Cerebellar nuclear complex (tissue), 1 donor: ENCODE measurements at places on chromosomes 3 and 15.

- DNase-seq, result no peak
Observed at GRCh38 chr3:31546162-31546561, 13.4 kb downstream of the STT3B start.

DNA sequence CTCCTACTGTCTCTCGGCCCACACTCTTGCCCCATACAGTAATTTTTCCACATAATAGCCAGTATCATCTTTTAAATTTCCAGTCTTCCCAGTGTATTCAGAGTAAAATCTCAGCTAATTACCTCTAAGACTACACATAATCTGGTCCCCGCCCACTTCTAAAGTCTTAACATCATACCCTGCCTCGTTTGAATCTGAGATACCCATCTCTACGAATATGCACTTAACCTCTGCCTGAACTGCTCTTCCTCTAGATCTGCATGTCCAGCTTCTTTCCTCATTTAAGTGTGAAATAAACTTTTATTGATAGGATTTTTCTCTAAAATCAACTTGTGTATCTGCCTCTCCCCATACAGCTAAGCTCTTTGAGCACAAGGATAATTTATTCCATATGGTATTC lies 34.6 kb downstream of the COPS2 start:
- no peak for DNase-seq

GRCh38 chr15:52485290-52485689 lies 43.4 kb downstream of the MYO5A start:
- no peak for DNase-seq

GRCh38 chr3:110598847-110599490 lies 472.6 kb upstream of the NECTIN3 start:
- DNase-seq, result no peak

DNA sequence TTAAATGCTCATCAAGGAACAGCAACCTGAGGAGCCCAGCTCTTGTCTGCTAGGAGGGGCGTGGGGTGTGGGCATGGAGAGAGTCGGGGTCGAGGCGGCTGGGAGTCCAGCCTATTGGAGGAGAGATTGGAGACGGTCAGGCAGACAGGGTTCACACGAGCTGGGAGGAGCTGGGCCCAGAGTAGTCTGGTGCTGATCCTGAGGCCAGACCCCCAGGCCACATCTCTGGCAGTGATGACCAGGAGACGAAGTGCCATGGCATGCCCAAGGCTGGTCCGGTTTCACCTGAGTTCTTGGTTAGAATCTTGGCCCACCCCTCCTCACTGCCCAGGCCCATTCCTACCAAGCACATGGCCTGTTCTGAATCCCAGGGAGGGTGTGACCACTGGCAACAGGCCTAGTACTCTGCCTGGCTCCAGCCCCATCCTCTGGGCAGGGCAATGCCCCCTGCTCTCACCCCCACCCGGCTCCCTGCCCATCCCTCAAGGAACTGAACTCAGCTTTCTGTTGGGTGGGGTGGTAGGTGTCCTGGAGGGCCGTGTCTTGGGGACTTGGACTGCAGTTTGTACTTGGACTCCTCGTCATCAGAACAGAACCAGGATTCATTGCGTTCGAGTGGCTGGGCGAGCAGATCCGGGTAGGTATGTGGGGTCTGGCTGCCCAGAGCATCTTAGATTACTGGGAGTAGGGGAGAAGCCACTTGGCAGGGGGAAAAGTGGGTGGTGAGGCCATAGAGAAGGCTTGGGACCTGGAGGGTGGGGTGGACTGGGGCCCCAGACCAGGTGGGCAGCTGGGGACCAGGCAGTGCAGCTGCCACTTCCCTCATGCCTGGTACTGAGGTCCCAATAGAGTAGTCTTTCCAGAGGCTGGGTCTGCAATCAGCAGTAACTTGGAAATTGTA lies 20.8 kb downstream of the SLC28A1 start:
- no peak for DNase-seq

- DNase-seq, result no peak
Observed at GRCh38 chr3:154129625-154130024, 8.4 kb downstream of the ARHGEF26 start.

- no peak for DNase-seq
Observed at GRCh38 chr15:101126618-101127505, 125.0 kb downstream of the CHSY1 start.

- no peak for DNase-seq
Observed at GRCh38 chr3:126402666-126403302, 8.1 kb downstream of the CFAP100 start.

GRCh38 chr3:187567021-187567420 lies 103.2 kb downstream of the SST start:
- no peak for DNase-seq

DNA sequence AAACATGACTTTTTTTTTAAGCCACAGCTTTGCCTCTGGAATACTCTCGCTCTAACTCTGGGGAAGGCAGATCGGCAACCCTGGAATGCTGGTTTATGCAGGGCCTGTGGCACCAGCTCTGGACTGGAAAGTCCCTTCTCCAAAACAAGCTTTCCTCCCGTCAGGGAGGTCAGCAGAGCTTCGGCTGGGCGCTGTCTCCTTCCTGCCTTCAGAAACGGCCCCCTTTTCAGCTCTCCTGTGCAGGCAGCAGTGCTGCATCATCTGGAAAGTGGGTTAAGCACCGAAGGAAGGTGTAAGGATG lies 42.7 kb upstream of the SKOR1 start:
- no peak for DNase-seq

GRCh38 chr15:51706926-51707608 lies 25.8 kb downstream of the SCG3 start:
- DNase-seq, result no peak

DNA sequence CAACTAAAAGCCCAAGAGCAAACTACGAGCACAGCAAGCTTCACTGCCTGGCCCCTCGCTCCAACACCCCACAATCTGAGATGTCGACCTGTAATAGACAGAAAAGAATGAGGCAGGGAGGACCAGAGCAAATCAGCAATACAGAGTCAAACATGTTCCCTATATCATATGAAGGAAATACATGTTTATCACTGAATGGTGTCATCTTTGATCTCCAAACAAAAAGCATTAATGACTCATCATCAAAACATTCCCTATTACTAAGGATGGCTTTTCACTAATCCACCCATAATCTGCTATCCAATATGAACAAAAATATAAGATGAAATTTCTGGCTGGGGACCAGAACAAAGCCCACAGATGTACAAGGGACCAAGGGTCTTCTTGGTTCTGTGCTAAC lies 34.7 kb downstream of the MYO5A start:
- DNase-seq, result no peak

DNA sequence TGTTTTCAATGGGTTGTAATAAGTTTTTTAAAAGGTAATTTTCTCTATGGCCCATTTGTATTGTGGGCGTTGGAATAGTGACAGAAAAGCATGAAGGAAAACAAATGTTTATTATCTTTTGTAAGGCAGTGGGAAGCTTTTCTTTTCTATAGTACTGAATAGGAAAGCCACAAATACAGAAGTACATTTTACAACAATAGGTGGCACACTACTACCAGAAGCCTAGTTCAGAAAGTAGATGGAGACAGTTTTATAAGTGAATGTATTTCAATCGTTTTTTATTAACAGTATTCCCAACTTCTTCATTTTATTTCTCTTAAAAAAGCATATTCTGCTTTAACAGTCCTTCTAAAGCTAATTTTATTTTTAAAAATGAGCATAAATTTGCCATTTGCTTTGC lies 296.7 kb downstream of the PTPRG start:
- DNase-seq, result no peak
